ENCODE measurements at places on chromosomes 5 and 9. TPM values are rescaled to one million over a fixed set of nuclear protein-coding genes. Genes with fewer than 3 reads are reported as not detected.

- DNase-seq = no peak
- H3K4me1 ChIP-seq = peaks cover 63% of the 10 kb centered on the region
- peak overlapping the region; percentile 57 for H3K4me3 ChIP-seq
Measured at GRCh38 chr5:527646-528628, 3.7 kb upstream of the SLC9A3 start.

DNA sequence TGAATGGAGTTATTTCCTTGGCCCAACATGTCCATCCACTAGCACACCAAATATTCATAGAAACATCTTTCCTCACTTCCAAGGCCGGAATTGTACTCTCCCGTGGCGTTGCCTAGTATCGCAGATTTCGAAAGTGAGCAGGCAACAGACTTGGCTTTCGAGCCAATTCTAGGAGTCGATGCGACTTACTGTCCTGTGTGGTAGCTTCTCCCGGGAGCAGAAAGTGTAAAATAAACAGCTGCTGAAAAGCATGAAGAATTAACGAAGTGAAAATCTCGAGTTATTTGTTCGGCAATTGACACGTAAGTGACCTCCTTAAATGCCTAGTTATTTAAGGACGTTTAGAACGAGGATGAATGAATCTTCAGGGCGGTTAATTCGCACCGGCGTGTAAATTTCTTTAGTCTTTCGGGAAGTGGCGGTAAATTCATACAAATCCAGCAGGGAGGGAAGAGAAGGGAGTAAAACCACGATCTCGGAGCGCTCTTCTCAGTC lies 449 bp upstream of the PCSK5 start:
- no peak for DNase-seq
- peaks cover 75% of the 10 kb centered on the region for H3K27me3 ChIP-seq
- peaks cover 8% of the 10 kb centered on the region for H3K36me3 ChIP-seq
- H3K4me3 ChIP-seq = peak overlapping the region; percentile 84
- H3K27ac ChIP-seq = no peak overlapping the region
- H3K4me1 ChIP-seq = peaks cover 24% of the 10 kb centered on the region

- H3K27ac ChIP-seq = no peak overlapping the region
- no peak overlapping the region for H3K4me3 ChIP-seq
- no peak for DNase-seq
- H3K27me3 ChIP-seq = no peaks in the 10 kb centered on the region
- peaks cover 35% of the 10 kb centered on the region for H3K4me1 ChIP-seq
- peaks cover 10% of the 10 kb centered on the region for H3K36me3 ChIP-seq
Measured at GRCh38 chr9:127912296-127912695, 4.5 kb downstream of the ST6GALNAC4 start.

DNA sequence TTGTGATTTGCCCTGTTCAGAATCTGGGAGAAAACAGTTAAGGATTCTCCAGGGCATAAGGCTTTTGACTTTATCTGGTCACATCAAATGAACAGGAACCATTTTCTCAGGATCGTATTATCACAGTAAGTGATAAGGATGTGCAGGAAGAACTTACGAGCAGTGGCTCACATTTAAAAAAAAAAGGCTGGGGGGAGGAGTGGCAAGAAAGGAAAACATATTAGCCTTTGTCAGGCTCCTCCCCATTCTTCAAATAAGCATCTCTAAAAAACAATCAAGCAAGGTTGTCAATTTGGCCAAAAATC lies 234.3 kb upstream of the TMEM161B start:
- H3K4me1 ChIP-seq = peaks cover 5% of the 10 kb centered on the region
- no peaks in the 10 kb centered on the region for H3K36me3 ChIP-seq
- DNase-seq = no peak
- peaks cover 4% of the 10 kb centered on the region for H3K27me3 ChIP-seq
- H3K27ac ChIP-seq = no peak overlapping the region
- peak overlapping the region; percentile 94 for H3K4me3 ChIP-seq

- no peak overlapping the region for H3K27ac ChIP-seq
- peaks cover 10% of the 10 kb centered on the region for H3K27me3 ChIP-seq
- no peak for DNase-seq
- no peaks in the 10 kb centered on the region for H3K36me3 ChIP-seq
Measured at GRCh38 chr5:856531-857425, 6.0 kb upstream of the ZDHHC11 start.

DNA sequence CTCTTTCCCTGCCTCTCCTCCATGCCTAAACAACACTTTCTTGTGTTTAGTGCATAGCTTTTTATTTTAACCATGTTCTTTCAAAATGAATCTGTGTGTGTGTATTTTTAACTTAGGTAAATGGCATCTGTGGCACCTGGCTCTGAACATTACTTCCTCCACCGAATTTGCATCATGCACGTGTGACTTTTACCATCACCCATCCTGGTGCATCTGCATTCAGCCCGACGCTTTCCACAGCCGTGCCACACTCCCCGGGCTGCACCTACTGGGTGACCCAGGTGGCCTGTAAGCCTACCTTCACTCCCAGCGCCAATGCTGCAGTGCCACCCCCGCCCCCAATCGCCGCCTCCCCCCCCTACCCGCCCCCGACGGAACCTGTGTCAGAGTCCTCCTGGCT lies 12.7 kb upstream of the FCN1 start:
- H3K4me1 ChIP-seq = peaks cover 64% of the 10 kb centered on the region
- H3K4me3 ChIP-seq = peak overlapping the region; percentile 86
- DNase-seq = peak; percentile 77
- H3K27me3 ChIP-seq = peaks cover 9% of the 10 kb centered on the region
- peak overlapping the region; percentile 53 for H3K27ac ChIP-seq

DNA sequence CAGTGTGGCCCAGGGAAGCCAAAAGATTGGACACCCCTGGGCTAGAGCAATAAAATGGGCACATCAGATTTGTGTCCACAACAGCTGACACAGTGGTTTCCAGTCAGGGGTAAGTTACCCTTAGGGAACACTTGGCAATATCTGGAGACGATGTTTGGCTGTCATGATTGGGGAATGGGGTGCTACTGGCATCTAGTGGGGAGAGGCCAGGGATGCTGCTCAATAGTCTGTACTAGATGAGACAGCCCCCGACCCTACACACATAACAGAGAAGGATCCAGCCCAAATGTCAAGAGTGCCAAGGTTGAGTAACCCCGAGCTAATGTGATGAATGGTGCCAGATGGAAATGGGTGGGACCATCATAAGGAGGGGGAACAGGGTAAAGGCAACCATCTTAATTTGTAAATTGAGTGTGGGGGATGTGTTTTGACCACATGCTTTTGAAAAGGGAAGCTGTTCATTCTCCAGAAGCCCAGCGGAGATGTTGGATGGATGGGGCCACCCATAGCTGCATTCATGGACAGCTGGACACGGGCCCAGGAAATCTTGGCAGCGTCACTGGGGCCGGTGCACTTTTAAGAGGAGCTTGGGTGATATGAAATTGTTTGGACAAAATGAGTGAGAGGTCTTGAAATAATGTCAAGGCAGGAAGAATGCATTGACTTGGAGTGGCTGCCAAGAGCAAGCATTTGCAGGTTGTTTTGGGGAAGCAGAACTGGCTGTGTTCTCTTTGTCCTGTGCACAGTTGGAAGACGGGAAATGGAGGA lies 33.4 kb downstream of the SYK start:
- peaks cover 88% of the 10 kb centered on the region for H3K4me1 ChIP-seq
- no peak overlapping the region for H3K4me3 ChIP-seq
- H3K36me3 ChIP-seq = peaks cover 59% of the 10 kb centered on the region
- DNase-seq = no peak
- H3K27ac ChIP-seq = peak overlapping the region; percentile 95
- no peaks in the 10 kb centered on the region for H3K27me3 ChIP-seq

DNA sequence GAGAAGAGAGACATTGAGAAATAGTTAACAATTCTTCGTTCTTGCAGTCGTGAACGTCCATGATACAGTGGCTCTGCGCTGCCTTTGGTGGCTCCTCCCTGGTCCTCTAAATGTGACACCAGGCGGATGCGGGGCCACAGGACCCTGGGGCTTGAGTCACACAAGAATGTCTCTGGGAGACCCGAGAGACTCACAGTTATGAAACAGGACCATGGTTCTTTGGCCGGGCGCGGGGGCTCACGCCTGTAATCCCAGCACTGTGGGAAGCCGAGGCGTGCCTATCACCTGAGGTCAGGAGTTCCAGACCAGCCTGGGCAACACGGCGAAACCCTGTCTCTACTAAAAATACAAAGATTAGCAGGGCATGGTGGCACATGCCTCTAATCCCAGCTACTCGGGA lies 767 bp upstream of the ZDHHC11 start:
- H3K4me3 ChIP-seq = no peak overlapping the region
- no peak overlapping the region for H3K27ac ChIP-seq
- peaks cover 12% of the 10 kb centered on the region for H3K27me3 ChIP-seq
- no peak for DNase-seq
- no peaks in the 10 kb centered on the region for H3K36me3 ChIP-seq

DNA sequence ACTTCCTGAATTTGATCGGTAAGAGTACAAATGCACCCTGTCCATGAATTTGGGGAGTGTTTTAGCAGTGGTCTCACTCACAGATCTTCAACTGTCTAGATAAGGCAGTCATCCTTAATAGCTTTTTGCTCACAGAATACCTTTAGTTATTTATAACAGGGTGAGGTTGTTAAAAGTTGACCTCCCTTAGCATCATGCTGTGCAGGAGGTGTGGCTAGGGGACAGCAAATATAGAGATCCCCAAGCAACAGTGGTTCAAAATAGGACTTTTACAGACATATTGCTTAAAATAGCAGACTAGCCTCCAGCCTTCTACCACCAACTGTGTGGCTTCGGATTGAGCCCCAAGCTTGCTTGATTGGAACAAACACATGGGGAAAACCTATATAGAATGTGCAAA lies 724.4 kb downstream of the TLE1 start:
- H3K4me1 ChIP-seq = no peaks in the 10 kb centered on the region
- H3K4me3 ChIP-seq = no peak overlapping the region
- H3K27me3 ChIP-seq = no peaks in the 10 kb centered on the region
- no peak for DNase-seq
- H3K36me3 ChIP-seq = peaks cover 5% of the 10 kb centered on the region
- H3K27ac ChIP-seq = no peak overlapping the region

- no peaks in the 10 kb centered on the region for H3K4me1 ChIP-seq
- DNase-seq = no peak
- no peak overlapping the region for H3K4me3 ChIP-seq
- no peaks in the 10 kb centered on the region for H3K36me3 ChIP-seq
- peak overlapping the region; percentile 11 for H3K27ac ChIP-seq
Measured at GRCh38 chr5:76269259-76269931, 133.7 kb upstream of the IQGAP2 start.

DNA sequence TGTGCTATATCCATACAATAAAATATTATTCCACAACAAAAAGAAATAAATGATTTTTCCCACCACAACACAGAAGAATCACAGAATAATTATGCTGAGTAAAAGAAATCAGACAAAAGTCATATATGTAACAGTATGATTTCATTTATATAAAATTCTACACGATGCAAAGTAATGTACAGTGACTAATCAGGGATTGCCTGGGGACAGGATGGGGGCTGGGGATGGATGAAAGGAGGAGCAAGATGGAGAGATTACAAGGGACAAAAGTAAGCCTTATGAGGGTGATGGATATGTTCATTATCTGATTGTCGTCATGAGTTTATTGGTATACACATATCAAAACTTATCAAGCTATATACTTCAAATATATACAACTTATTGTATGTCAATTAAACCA lies 154.0 kb downstream of the FBN2 start:
- H3K4me3 ChIP-seq = no peak overlapping the region
- no peak overlapping the region for H3K27ac ChIP-seq
- H3K4me1 ChIP-seq = no peaks in the 10 kb centered on the region
- H3K27me3 ChIP-seq = no peaks in the 10 kb centered on the region

DNA sequence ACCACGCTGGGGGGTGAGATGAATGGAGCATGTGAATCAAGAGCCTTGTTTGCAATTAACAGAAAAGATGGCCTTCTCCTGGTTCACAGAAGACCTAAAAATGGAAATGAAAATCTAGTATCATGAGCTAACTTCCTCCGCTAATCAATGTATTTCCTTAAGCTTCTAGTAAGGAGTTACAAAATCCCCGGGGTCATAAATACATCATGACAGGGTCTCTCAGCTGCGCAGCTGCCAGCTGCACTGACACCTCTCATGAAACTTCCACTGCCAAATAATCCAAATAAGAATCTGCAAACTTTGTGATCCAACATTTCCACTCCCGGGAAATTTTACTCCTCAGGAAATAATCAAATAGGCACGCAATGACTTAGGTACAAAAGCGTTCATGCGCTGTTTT lies 11.9 kb downstream of the MYO10 start:
- H3K4me1 ChIP-seq = no peaks in the 10 kb centered on the region
- H3K27ac ChIP-seq = no peak overlapping the region
- no peaks in the 10 kb centered on the region for H3K27me3 ChIP-seq
- no peak overlapping the region for H3K4me3 ChIP-seq
- H3K36me3 ChIP-seq = no peaks in the 10 kb centered on the region
- DNase-seq = no peak

DNA sequence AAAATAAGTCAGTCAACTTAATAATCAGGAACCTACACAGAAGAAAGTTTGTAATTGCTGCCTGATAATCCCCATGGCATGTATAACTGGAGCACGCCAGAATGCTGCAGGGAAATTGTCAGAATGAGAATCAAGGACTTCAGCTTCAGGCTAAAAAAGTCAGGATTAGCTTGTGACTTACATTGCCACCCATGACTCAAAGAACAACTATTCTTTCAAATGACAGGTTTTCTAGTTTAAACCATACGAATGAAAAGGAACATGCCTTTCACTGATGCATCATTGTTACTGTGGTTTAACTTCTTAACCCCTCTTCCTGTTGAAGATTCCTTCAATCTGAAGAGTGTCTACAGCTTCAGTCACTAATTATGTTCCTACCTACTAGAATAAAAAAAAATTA lies 112.4 kb downstream of the ISL1 start:
- no peaks in the 10 kb centered on the region for H3K4me1 ChIP-seq
- no peak for DNase-seq
- no peaks in the 10 kb centered on the region for H3K36me3 ChIP-seq
- H3K27ac ChIP-seq = no peak overlapping the region
- no peak overlapping the region for H3K4me3 ChIP-seq

DNA sequence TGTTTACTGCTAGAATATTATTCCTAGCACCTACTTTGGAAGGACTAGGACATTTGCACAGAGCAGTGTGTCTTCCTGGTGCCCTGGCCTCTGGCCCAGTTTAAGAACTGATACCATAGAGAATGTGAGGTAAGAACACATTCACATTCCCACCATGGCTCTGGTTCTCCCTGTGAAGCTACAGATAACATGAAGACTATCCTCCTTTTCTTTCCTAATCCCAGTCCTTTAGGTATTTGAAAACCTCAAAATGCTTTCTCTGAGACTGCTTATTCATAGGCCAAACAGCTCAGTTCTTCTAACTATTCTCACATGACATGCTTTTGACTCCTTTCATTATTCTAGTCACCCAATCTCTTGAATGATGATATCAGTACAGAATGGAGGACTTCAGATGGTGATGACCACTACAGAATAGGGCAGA lies 11.9 kb downstream of the FAM219A start:
- no peak overlapping the region for H3K4me3 ChIP-seq
- H3K27ac ChIP-seq = no peak overlapping the region
- peaks cover 23% of the 10 kb centered on the region for H3K4me1 ChIP-seq
- no peak for DNase-seq
- H3K27me3 ChIP-seq = no peaks in the 10 kb centered on the region

- no peak for DNase-seq
- no peaks in the 10 kb centered on the region for H3K4me1 ChIP-seq
- H3K27ac ChIP-seq = no peak overlapping the region
- no peaks in the 10 kb centered on the region for H3K36me3 ChIP-seq
- no peaks in the 10 kb centered on the region for H3K27me3 ChIP-seq
Measured at GRCh38 chr5:159290741-159291140, 27.7 kb downstream of the UBLCP1 start.

The ZFAND5 gene
- 76.5 TPM for polyA plus RNA-seq

The TYRP1 gene
- polyA plus RNA-seq = not detected

The DCAF12 gene
- polyA plus RNA-seq = not detected
